ENCODE measurements at places on chromosomes 7 and 10.

DNA sequence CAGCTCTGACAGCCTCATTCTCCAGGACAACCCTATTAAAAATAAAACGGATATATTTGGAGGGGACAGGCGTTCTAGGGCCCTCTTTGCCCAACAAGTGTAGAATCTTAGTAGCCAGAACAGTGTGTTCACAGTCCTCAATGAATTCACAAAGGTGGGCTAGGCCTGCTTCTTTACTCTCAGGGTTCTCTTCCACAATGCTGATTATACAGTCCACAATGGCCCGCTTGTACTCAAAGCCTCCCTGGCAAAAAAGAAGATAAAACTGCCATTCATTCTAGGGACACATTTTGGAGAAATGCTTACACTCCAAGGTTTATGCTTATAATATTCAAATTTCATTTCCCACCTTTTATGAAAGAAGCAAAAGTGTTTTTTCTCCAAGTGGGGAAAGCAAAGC, 62.6 kb downstream of the MEST start:
- no peak for DNase-seq

- no peak for DNase-seq
Measured at GRCh38 chr10:33187427-33187999, 147.0 kb downstream of the NRP1 start.

DNA sequence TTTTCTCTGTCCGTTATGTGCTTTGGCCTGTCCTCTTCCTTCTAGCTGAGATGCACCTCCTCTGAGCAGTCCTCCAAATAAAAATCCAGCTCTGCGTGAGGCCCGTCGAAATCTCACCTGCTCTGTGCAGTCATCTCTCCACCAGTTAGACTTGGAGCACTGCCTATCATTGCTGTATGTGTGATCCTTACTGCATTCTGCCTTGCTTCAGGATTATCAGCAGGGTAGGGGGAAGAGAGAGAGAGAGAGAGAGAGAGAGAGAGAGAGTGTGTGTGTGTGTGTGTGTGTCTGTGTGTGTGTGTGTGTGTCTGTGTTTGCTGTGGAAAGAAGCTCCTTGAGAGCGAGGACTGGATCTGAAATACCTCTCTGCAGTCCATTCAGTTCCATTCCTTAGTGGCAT, 129.4 kb downstream of the CCNY start:
- DNase-seq: no peak

GRCh38 chr7:2791390-2791789, 52.7 kb downstream of the GNA12 start:
- DNase-seq: no peak

DNA sequence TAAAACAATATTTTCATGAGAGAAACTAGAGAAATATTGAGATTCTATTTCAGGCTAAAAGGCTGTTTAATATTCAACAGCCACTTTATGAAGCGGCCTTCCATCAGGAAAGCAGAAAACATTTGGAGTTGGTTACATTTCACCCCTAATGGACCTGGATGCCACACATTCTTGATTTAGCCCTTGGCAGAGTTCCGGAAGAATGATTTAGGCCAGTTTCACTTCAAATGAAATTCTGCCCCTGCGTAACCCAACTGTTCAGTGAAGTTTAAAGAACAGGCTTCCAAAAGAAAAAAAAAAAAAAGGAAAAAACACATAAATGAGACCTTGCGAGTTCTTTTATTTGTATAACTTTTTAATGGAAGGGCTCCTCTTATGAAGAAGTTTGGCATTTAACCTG, 239.2 kb upstream of the AKR1E2 start:
- no peak for DNase-seq

GRCh38 chr10:97399843-97400545, 1.1 kb downstream of the RRP12 start:
- no peak for DNase-seq

DNA sequence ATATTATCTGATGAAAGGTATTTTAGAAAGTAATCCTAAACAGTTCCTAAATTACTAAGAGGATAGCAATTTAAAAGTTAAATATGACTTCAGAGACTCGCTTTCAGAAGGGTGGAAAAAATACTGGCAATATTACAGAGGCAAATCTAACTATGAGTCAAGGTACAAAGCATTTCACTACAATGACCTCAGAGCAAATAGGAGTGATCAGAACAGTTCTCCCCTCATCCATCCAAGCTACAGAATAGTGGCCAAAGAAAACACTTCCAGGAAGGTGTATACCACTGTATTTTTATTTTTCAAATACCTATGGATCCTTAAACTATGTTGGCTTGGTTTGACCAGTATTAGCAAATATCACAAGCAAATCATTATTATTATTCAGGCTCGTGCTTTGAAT, 112.8 kb upstream of the ODAD2 start:
- DNase-seq: no peak

All from stimulated activated CD4-positive, alpha-beta T cell treated with anti-CD3 and anti-CD28 coated beads, Interleukin-15, amount 100 ng/mL, for 1 hour (primary cell).